Endodermal cell (in vitro differentiated cells): ENCODE measurements at places on chromosomes 5 and 9. TPM values are rescaled to one million over a fixed set of nuclear protein-coding genes. Genes with fewer than 3 reads are reported as not detected.
A peak's percentile ranks its signal among the peaks of the same experiment; 100 is the strongest.

Gene ADAMTS13
- 9.2 and 13.5 TPM in 2 replicates for total RNA-seq

DNA sequence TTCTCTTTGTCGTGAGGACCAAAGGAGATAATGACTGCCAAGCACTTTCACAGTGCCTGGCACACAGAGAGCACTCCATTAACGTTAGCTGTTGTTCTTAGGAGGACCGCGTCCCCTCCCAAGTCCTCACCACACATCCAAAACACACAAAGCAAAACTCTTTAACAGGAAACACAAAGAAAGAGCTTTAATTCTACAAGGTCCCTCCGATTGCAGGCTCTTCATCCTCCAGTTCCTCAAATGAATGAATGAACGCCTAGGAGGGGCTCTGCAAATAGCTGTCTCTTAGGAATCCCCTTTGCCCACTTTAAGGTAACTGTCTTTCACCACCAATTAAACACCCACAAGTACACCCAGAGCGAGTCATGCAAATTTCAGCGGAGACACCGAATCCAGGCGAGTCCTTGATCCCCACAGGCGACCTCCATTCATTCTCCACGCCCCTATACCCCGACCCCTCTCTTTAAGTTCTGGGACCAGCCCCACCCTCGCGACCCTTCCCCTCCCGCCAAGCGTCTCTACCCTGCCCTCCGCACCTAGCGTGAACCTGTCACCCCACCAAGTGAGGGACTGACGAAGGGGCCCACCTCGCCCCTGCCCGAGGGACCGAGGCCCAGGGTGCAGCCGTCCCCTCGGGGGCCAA lies 644 bp downstream of the TSC1 start:
- H3K4me3 ChIP-seq: peak overlapping the region; percentile 89
- no peaks in the 10 kb centered on the region for H3K27me3 ChIP-seq
- no peak for DNase-seq
- no peaks in the 10 kb centered on the region for H3K4me1 ChIP-seq
- peak overlapping the region; percentile 99 for H3K27ac ChIP-seq

- peaks cover 5% of the 10 kb centered on the region for H3K4me1 ChIP-seq
- H3K36me3 ChIP-seq: no peaks in the 10 kb centered on the region
- H3K4me3 ChIP-seq: no peak overlapping the region
- no peak for DNase-seq
Measured at GRCh38 chr5:59130431-59130830, 547.6 kb downstream of the RAB3C start.

Gene DNM1
- 40.6 and 55.8 TPM in 2 replicates for total RNA-seq

Gene ZBTB43
- 14.3 to 24.2 TPM (median 19.8 TPM) in 3 replicates for total RNA-seq

- no peaks in the 10 kb centered on the region for H3K4me1 ChIP-seq
- no peak overlapping the region for H3K27ac ChIP-seq
- DNase-seq: no peak
- no peaks in the 10 kb centered on the region for H3K36me3 ChIP-seq
Measured at GRCh38 chr5:38634568-38635369, 78.3 kb upstream of the LIFR start.

DNA sequence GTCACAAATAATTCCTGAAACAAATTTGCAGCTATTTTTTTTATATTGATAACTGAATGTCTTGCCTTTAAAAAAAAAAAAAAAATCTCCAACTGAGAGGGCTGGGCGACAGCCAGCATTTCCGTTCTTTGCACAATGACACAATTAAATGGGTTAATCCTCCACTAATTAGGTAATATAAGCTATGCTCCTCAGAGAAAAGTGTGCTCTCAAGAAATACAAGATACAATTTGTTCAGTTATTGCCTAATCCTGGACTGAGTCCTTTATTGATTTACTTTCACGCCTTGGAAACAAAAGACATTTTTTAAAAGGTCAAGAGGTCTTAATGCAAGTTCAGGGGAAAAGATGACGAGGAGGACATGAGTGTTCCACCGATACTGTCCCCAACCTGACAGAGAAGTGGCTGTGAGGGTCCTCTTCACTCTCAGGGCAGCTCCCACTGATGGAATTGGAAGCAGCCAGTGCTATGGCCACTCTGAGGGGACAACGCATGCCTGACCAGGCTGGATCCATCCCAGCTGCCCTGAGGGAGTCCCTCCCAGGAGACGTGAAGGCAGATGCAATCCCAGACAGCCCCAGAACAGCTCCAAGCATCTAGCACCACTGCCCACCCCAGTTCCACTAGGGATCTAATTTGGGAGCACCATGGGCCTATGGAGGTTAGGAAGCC lies 220.7 kb downstream of the GNA14 start:
- no peak overlapping the region for H3K27ac ChIP-seq
- H3K27me3 ChIP-seq: no peaks in the 10 kb centered on the region
- H3K4me3 ChIP-seq: no peak overlapping the region
- H3K4me1 ChIP-seq: no peaks in the 10 kb centered on the region
- DNase-seq: no peak

Gene TMEM232
- total RNA-seq: 3.3 and 4.2 TPM in 2 replicates
